ENCODE measurements at places on chromosomes 11 and 22.

DNA sequence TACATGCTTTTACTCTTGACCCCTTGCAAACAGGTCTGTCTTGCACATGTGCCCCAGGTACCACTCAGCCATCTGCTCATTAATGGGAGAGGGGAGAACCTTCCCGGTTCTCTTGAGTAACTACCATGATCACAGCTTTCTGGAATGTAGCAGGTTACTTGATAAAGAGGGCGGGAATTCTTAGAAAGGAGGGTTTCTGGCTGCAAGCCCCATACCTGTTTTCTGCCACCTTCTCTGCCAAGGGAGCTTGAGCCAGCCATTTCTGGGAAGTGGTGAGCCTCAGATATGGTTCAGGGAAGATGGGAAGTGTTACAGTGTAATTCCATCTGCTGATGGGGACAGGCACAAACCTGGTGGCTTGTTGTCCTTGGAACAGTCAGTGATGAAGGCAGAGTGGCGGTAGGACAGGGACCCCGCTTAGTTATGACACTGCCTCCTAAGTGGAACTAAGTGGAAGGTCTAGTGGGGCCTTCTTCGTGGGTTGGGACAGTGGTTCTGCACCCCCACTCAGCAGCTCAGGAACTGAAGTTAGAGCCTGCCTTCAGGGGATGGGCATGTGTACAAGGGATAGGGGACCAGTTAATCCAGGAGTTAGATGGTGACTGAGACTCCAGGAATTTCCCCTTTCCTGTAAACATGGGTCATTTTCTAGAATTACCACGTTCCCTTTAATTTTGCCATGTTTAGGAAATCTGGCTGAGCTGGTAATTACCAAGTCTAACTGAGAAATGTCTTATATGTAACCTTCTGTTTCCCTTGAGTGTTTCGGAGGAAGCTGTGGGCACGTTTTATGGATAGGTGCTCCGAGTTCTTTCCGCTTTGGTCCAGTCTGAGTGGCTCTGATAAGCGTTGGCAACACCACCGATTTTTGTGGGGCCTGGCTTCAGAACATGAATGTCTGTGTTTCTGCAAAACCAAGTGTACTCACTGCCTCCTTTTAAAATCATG is 35.3 kb downstream of the BCR start:
- peak; percentile 24 for DNase-seq

- DNase-seq, result no peak
These were observed 737 bp upstream of the MFRP start for GRCh38 chr11:119347242-119347641.

GRCh38 chr11:120704256-120704750 is 192.8 kb downstream of the GRIK4 start:
- no peak for DNase-seq

- no peak for DNase-seq
These were observed 119.2 kb upstream of the SEZ6L start for GRCh38 chr22:26050079-26050478.

- no peak for DNase-seq
These were observed 406.7 kb downstream of the LUZP2 start for GRCh38 chr11:24903555-24903954.

DNA sequence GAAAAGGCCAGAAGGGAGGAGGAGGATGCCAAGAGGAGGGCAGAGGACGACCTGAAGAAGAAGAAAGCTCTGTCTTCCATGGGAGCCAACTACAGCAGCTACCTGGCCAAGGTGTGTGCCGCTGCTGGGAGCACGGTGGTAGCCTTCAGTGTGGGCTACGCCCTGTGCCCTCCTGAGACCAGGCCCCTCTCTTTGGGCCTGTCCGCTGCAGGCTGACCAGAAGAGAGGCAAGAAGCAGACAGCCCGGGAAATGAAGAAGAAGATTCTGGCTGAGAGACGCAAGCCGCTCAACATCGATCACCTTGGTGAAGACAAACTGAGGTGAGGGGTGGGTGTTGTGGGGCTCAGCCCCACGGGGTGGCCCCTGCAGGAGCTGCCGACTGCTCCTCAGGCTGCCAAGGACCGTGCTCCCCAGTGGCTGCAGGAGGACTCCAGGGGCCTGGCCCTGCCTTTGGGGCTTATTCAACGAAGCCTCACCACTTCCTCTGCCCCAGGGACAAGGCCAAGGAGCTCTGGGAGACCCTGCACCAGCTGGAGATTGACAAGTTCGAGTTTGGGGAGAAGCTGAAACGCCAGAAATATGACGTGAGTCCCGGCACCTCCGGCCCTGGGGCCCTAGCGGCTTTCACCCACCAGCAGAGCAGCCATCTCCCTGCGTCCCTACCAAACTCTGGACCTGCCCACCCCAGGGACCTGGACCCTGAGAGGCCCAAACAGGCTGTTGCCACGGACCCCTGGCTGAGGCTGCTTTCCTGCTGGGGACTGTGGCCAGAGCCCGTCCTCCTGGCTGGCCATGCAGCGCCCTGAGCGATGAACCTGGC is 12.6 kb upstream of the MRPL23 start:
- no peak for DNase-seq

DNA sequence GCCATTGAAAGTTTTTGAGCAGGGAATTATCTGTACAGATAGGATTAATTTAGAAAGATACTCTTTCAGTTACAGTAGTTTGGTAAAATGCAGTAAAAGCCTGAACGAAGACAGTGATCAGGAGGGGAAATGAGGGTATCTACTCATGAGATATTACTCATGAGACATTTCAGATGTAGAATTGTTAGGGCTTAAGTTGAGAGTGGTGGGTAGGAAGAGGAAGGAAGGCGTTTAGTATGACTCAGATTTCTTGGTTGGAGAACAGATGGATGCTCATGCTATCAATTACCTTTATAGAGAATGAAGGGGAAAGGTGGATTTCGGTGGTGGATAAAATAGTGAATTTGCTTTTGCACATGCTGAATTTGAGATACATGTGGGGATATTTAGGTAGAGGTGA is 15.8 kb downstream of the CCDC81 start:
- no peak for DNase-seq

Data from activated CD4-positive, alpha-beta T cell treated with anti-CD3 and anti-CD28 coated beads, Interleukin-2, amount 50 U/mL, for 16 hours (primary cell).